Fibroblast of skin of left quadriceps (primary cell): ENCODE measurements at places on chromosomes 7 and 10.
A peak's percentile ranks its signal among the peaks of the same experiment; 100 is the strongest.

- no peak for DNase-seq
These were observed 10.8 kb upstream of the ZNF862 start for GRCh38 chr7:149827089-149827981.

DNA sequence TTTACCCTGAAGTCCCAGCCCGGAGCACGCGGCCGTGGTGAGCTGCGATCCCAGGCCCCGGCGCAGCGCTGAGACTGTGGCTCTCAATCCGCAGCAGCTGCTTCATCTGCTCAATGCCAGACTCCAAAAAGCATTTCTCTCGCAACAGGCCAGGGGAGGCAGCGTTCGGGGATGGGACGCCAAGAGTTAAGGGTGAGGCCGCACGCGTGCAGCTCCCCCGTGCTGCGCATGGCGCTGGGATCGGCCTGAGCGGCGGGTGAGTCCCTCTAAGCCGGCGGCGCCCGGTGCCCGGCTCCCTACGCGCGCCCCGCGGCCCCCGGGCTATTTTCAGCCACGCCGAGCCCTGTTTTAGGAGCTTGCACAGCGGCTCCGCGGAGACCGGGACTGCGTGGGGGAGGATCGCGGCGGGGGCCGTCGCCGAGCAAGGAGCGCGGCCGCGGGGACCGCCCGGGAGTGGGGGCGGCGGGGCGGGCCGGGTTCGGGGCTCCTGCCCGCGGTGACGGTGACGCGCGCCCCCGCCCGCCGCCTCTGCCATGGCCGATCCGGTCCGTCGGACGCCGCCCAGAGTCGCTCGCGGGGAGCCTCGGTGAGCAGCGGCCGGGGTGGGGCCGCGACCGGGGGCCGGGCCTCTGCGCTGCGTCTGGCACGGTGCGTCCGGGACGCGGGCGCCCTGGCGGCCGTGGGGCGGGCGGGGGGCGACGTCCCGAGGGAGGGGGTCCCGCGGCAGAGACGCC lies 29.4 kb upstream of the JAKMIP3 start:
- no peak for DNase-seq

DNA sequence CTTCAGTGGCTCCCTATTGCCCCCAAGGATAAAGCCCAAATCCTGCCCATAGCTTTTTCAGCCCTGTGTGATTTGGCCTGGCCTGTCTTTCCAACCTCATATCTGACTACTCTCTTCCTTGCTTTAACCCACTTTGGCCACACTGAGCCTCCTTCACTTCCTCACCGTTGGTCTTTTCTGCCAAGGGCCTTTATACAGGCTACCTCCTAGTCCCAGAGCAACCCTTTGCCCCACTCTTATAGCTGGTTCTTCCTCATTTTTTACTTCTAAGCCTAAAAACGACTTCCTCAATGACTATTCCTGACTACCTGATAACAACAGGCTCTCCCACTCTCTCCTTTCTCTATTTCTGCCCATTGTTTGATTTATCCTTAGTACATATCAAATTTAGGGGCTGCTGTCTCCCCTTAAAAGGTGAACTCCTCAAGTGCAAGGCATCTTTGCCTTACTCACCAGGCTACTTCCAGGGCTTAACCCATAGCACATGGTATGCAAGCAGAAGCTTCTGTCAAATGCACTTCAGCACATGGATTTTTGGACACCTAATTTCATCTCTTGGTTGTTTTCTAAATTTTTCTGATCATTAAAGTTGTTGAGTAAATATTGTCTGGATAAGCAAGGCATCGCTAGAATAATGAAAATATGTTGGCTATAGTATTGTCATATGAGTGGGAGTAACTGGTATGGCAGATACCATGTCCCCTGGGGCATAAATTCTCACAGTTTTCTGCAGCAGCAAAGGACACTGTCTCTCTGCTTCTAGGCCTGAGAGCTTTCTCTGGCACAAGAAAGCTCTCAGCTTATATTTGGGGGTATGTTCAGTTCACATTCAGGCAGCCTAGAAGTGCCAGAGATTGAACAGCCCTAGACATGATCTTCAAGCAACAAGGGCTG lies 201.5 kb upstream of the GPR26 start:
- DNase-seq, result no peak

GRCh38 chr10:103619424-103620351 lies 126.2 kb downstream of the NEURL1 start:
- no peak for DNase-seq

- no peak for DNase-seq
These were observed 73.2 kb downstream of the DNAJB6 start for GRCh38 chr7:157409753-157410727.

GRCh38 chr10:31774928-31775650 lies 153.5 kb downstream of the ARHGAP12 start:
- no peak for DNase-seq

- no peak for DNase-seq
These were observed 21.1 kb upstream of the HBP1 start for GRCh38 chr7:107147464-107148393.

- no peak for DNase-seq
These were observed 1.1 kb downstream of the MMRN2 start for GRCh38 chr10:86956195-86956847.

- no peak for DNase-seq
These were observed 125.5 kb downstream of the CLEC2L start for GRCh38 chr7:139648941-139649425.

DNA sequence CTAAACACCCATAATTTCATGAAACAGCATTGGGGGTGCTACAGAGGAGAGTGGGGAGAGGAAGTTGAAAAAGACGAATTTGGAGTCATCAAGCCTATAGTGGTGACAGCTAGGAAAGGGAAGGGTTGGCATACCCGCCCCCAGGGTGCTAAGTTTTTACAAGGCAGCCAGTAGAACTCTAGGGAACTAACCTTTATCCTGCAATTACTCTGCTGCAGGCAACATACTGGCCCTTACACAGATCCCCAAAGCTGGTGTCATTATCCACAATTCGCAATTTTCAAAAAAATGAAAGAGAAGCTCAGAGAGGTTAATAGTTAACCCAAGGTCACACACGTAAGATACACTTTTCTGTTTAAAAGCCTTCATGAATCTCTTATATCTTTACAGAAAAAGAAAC lies 14.2 kb upstream of the SLC35B4 start:
- no peak for DNase-seq

DNA sequence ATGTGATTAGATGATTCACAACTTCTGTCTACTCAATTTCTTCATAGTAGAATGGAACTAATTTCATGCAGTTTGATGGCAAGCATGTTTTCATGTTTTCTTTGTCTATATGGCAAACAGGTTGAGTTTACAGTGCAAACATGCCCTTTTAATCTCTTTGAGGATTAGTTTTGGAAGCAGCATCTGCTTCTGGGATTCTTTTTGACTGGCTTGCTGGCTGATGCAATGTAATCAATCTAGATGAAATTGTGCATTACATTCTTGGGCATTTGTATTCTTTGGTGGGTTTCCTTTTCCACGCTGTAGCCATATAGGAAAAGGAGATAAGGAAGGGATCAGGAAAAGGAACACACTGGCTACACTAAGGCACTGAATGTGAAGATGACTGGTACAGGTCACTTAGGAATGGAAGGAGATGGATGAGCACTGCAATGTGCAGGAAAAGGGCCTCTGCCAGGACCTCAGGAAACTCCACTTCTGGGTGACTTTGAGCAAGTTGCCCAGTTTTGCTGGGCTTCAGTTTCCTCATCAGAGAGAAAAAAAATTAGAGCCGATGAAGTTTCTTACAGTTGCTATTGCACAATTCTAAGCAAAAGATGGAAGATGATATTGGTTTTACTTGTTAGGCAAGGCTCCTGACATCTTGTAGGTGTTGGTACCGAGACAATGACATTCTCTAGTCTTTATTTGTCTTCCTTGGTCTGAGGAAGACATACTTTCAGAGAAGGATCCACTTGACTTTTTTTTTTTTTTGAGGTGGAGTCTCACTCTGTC lies 269.1 kb downstream of the SUGCT start:
- DNase-seq, result peak; percentile 28

DNA sequence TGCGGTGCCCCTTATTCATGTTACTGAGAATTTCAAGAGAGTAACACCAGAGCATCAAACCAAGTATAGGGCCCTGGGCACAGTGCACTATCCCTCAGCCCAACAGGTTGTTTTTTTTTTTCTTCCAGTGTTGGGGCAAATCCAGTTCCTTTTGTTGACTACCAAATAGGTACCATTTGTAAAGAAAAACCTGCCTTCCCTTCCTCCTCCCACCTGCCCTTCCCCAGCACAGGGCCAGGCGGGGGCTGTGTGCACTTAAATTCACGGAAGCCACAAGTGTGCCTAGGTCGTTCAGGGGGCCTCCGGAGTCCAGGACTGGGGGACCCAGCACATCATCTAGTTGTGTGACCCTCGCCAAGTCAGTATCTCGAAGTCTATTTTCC lies 595 bp upstream of the SFXN4 start:
- DNase-seq, result no peak

DNA sequence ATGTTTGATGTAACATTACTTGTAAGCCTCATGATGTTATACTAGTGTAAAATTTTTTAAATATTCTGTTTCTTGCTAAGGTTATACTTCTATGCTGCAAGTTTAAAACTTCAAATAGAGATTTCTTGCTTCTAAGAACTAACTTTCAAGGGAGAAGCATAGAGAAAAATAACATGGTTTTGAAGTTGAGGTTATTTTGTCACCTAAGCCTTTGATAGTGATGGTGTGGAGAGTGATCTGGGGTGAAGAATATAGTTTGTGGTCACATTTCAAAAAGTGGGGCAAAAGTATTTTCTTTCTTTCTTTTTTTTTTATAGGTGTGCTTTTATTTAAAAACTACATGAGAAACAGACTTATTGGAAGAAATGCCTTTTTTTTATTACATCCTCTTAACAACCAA lies 162.4 kb downstream of the GATA3 start:
- no peak for DNase-seq

DNA sequence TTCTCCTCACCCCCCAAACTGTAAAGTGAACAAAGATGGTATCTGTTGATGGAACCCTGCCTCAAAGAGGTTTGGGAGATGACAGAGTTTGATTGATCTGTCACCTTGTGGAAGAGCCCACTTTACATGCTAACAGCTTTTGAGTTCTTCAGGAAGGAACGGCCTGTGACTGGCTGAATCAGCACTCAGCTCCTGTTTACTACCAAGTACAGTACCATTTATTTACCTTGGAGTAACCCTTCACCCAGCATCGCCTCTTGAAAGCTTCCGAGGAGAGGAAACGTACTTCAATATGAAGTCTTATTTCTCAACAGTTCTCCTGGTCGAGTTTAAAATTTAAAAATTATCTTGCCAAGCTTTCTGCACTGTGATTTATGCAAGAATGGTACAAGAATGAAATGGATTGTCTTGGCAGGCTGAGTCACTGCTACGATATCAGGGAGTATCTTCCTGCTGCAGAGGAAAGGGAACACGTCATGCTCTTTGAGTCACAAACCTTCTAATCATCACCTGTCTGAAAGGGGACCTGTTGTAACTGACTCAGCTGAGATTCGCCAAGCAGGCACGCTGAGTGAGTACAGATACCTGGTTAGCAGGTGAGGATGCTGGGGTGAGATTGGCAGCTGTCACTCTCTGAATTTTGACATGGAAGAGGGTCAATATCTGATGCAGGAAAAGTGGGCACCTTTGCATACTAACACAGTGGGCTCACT lies 30.1 kb downstream of the KLF6 start:
- DNase-seq, result no peak

GRCh38 chr7:81666209-81666608 lies 103.6 kb downstream of the HGF start:
- DNase-seq, result no peak

- no peak for DNase-seq
These were observed 308.0 kb upstream of the KCND2 start for GRCh38 chr7:119964788-119965542.

GRCh38 chr7:39172137-39172536 lies 194.4 kb downstream of the POU6F2 start:
- no peak for DNase-seq

- DNase-seq, result no peak
These were observed 101.4 kb upstream of the PDLIM1 start for GRCh38 chr10:95392217-95392584.

DNA sequence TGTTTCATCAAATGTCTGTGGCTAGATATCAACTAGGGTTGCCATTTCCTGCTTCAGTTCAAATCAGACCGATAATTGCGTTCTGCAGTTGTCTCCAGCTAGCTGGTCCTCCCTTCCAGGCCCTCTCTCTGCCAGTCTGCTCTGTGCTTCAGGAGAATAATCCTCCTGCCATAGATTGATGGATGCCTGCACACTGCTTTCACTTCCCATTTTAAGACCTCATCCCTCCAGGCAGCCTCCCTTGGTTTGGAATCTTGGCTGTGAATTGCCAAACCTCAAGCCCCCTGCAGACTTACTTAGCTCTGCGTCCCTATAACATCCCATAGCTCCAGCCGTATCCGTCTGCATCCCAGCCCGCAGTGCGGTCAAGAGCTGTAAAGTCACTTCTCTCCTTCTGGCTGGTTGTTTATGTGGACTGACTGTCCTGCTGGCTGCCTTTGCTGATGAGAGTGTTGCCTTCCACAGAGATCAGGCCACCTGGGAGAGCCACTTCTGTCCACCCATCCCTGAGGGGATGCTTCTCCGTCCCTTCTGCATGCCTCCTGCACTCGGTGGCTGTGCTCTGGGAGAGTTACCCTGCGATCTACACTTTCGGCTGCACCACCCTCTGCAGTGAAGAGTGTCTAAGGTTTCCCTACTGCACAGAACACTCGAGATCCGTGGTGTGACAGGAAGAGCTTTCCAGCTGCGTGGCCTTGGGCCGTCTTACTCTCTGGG lies 22.4 kb upstream of the KLF6 start:
- no peak for DNase-seq

- no peak for DNase-seq
These were observed 260.0 kb upstream of the NRP1 start for GRCh38 chr10:33594475-33594874.

DNA sequence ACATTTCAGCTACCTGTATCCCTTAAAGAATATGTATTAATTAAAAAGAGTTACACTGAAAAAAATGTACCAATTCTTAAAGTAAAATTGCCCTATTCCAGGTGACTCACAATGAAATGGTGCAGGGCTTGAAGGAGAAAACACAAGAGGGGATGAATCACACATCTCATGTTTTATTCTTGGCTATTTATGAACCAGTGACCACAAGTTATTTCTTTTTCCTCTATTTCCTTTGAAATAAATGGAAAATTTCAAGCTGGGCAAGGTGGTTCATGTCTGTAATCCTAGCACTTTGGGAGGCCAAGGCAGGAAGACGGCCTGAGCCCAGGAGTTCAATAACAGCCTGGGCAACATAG lies 106.8 kb downstream of the UBE2H start:
- peak; percentile 46 for DNase-seq
